ENCODE measurements at places on chromosomes 12 and 14.
A peak's percentile ranks its signal among the peaks of the same experiment; 100 is the strongest.

DNA sequence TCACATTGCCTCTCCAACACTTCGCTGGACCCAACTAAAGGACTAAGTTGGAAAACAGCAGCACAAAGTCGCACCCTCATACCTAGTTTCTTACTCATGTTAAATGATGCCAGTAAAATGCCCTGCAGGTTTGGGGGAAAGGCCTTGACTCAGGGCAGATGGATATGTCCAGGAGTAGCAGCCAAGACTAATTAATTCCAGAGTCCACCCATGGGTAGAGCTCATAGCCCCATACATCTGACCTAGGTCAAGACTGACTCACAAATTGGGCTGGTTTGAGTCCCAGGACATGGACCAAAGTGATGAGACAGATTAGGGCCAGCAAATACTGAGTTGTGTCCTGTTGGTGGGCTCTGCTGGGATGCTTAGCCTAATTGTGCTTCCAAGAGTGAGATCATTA lies 224.0 kb upstream of the BTG1 start:
- DNase-seq = no peak

- DNase-seq = no peak
Observed at GRCh38 chr12:110627500-110628195, 13.7 kb downstream of the TCTN1 start.

- DNase-seq = no peak
Observed at GRCh38 chr12:13606290-13606689, 375.1 kb downstream of the GRIN2B start.

DNA sequence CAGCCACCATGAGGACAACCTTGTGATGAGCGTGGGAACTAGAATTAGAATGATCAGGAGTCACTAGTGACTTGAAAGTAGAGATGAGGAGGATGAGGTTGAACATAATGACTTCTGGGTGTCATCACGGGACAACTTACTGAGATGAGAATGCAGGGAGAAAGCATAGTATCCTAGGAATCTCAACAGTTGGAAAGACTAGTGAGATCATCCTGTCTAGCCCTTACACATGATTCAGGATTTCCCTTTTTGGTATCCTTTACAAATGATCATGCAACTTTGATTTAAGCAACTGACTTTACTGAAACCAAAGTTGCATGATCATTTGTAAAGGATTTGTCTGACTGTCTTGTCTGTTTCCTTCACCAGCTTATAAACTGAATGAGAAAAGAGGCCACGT lies 51.8 kb upstream of the HIF1A start:
- no peak for DNase-seq

- DNase-seq = peak; percentile 35
Observed at GRCh38 chr12:19547271-19547671, 108.0 kb downstream of the AEBP2 start.

DNA sequence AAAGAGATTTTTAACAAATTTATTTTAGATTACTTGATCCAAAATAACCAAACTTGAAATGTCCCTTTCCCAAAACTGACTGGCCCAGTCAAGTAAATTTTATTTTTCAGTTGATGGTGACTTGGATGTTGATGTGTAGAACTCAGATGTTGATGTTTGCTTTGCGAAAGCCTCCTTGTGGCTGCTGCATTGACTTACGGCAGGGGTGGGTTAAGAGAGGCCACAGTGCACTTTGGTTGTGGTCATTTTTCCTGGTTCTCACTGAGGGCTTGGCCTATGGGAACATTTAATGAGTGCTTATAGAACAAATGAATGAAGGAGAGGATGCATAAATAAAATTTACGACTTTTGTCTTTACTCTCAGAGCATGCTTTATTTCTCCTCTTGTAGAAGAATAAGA lies 52.6 kb downstream of the SLCO1B3 start:
- no peak for DNase-seq

DNA sequence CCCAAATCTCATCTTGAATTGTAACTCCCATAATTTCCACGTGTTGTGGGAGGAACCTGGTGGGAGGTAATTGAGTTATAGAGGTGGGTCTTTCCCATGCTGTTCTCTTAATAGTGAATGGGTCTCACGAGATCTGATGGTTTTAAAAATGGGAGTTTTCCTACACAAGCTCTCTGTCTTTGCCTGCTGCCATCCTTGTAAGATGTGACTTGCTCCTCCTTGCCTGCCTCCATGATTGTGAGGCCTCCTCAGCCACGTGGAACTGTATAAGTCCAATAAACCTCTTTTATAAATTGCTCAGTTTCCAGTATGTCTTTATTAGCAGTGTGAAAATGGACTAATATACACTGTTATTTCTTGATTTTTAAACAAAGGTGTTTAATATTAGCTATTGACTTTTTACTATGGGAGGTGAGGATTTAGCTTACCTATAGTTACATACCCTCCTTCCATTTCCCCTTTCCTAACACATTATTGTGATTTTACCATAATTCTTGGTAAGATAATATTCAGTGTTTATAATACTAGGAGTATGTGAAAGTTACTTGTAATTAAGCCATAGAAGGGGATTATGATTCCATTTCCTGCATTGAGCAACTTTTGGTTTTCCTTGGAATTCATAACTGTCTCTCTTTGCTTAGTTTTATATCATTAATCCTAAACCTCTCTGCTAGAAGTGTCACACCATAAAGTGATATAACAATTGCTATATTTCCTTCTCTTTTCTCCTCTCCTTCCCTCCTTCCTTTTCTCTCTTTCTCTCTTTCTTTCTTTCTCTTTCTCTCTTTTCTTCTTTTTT lies 151.0 kb upstream of the KRAS start:
- no peak for DNase-seq

GRCh38 chr12:4121506-4122020 lies 152.0 kb upstream of the CCND2 start:
- no peak for DNase-seq

DNA sequence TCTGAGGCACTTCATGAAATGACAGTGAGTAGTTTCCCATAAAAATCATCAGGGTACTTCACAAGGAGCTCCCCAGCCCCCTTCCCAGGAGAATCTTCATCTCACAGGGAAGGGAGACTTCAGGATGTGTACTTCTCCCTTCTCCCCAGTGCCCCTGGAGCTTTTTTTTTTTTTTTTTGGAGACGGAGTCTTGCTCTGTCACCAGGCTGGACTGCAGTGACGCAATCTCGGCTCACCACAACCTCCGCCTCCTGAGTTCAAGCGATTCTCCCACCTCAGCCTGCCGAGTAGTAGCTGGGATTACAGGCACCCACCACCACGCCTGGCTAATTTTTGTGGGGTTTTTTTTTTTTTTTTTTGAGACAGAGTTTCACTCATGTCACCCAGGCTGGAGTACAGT lies 10.4 kb downstream of the ITPK1 start:
- no peak for DNase-seq

DNA sequence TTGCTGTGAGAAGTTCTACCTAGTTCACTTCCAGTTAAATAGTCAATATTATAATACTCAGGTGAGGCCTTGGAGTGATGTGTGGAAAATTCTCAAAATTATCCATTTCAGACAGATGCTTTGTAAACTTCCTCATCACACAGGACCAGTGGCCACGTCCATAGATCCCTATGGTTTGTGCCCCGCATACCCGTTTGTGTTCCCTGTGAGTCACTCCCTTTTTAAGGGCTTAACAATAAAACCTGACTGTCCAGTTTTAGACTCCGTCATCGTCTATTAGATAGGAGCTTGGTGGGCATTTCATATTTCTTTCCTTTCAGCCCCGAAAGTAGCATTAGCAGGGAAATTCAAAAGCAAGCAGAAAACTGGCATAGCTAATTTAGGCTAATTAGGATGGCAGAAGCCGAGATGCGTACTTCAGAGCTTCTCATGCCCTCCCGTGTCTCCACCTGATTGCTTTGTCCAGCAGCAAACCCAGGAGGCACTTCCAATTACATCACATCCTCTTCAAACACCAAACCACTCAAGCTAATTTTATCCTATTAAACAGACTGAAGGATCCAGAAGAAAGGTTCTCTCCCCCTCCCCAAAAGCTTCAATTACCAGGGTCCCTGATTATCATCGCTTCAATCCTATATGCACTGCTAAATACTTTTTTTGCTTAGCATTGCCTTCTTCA lies 186.6 kb upstream of the OTX2 start:
- no peak for DNase-seq

- DNase-seq = no peak
Observed at GRCh38 chr12:56143870-56144269, 8.5 kb upstream of the MYL6B start.

GRCh38 chr14:94374749-94375260 lies 13.6 kb downstream of the SERPINA1 start:
- no peak for DNase-seq

GRCh38 chr12:31226639-31227038 lies 99.3 kb downstream of the SINHCAF start:
- DNase-seq = no peak

Measured in hindlimb muscle (tissue), 1 donor.